ENCODE measurements at places on chromosomes 4 and X.

DNA sequence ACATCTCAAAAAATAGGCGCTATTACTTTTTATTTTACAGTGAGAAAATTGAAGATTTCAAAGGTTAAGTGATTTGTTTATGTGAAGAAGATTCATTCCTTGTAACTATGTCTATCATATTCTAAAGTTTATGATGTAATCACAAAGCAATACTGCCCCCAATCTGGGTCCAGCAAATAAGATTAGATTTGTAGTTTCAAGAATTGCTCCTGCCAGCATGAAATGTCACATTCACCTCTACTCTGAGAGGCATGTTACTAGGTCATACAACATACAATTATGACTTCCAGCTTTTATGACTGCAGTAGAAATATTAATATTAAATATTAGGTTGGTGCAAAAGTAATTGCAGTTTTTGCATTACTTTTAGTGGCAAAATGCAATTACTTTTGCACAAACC is 976.2 kb downstream of the FSTL5 start:
- no peak for DNase-seq

DNA sequence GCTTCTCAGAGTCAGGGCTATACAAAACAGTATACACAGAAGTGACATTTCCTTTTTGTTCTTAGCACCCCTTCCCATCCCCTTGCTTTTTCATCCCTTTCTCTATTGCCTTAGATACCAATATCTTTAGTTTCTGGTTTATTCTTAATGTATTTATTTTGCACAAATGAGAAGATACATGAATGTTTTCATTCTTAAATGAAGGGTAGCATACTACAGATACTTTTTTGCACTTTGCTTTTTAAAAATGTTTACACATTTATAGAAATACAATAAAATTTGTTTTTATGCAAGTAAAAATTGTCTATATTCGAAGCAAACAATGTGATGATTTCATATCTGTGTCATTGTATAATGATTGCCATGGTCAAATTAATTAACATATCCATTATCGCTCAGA is 33.1 kb downstream of the TSPAN7 start:
- no peak for DNase-seq

GRCh38 chr4:53441564-53441963 is 64.1 kb downstream of the FIP1L1 start:
- no peak for DNase-seq

DNA sequence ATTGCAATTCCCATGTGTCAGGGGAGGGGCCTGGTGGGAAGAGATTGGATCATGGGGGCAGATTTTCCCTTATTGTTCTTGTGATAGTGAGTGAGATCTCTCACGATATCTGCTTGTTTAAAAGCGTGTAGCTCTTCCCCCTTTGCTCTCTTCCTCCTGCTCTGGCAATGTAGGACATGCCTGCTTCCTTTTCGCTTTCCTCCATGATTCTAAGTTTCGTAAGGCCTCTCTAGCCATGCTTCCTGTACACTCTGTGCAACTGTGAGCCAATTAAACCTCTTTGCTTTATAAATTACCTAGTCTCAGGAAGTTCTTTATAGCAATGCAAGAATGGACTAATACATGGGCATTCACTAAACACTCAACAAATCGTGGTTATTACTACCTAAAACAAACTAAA is 37.2 kb upstream of the PAPSS1 start:
- no peak for DNase-seq

GRCh38 chrX:47707031-47707780 is 48.2 kb upstream of the UXT start:
- no peak for DNase-seq

DNA sequence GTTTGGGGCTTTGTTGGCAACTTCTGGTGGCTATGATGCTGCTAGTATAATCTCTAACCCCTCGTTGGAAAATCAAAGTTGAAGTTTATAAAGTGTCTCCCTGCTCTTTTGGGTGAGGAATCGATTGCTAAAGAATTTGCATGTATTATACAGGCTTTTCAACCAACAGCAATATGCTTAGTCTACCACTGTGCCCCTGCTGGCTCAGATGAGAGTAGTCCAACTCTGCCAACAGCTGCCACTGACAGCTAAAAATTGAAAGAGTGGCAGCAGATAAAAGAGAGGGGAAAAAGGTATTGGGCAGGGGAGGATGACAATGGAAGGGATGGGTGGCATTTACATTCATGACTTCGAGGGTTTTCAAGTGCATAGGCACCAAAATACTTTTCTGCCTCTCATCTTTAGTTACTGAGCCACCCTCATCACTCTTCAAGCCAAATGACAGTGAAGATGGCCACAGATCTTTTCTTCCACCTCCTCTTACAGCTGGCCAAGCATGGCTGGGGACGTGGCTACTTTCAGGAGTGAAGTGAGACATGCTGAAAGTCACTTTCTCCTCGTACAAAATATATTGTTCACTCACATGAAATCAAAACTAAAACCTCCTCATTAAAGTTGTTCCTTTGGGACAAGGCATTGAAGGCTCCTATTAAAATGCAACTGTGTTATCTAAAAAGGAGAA is 2.7 kb upstream of the GRIA3 start:
- DNase-seq = no peak

- no peak for DNase-seq
Observed at GRCh38 chr4:156303708-156304107, 350.0 kb upstream of the CTSO start.

DNA sequence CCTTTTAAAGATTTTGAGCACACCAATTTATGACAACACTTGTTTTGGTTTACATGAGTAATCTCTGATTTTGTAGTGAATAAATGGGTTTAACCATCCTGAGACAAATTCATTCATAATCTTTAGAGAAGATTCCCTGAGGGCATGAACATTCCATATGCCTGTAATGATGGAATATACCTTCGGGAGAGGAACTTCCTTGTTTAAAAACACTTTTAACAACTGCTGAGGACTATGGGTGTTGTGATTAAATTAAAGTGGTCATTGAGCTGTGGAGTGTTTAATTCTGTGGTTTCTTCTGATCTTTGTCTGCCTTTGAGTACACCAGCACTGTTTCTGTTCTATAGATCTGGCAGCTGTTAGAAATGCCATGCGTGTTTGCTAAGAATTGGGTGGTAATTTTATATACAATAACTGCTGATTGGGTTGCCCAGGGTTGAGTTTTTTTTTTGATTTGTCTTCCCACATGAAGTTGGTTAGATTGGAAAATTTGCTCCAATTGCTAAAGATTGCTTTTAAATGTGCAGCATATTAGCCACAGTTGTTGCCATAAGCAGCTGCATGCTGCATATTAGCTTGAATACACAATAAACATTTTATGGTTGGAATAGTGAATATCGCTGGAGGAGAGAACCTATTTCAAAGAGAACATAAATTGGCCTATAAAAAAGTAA is 86.8 kb downstream of the DCLK2 start:
- no peak for DNase-seq

DNA sequence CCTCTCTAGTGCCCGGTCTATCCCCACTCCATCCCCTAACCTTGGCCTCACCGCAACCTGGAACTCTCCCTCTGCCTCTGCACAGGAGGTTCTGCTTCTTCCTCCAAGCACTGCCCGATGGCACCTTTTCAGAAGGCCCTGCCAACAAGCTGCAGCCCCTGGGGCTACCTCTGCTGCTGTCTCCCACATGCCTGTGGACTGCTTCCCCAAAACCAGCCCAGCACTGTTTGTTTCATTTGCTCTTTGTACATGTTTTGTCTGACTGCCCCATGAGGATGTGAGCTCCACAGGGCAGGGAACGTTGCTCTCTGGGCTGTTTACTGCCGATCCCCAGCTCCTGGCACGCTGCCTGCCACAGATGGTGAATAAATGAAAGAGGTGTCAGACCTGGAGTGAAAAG is 85.4 kb downstream of the INTS6L start:
- DNase-seq = no peak

GRCh38 chrX:121052122-121052521 is 4.7 kb downstream of the GLUD2 start:
- DNase-seq = no peak

DNA sequence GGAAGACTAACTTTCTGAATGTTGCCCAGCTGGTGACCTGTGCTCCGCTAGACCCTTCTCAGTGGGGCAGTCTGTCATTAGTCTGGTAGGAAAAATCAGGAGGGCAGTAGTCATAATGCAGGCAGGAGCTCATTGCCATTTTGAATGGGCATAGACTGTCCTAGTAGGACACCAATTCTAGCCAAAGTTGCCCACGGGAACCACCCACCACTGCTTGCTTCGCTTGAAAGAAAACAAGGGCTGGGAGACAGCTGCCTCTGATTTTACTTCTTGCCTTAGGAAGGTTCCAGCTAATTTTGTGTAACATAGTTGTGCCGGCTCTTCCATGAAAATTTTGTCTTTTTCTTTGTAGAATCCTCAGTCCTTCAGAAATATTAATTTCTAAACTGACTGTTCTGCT is 23.3 kb downstream of the HOPX start:
- DNase-seq = no peak

- DNase-seq = no peak
Observed at GRCh38 chrX:108590496-108590895, 145.9 kb downstream of the IRS4 start.

- no peak for DNase-seq
Observed at GRCh38 chrX:54178100-54178940, 4.7 kb downstream of the FAM120C start.

DNA sequence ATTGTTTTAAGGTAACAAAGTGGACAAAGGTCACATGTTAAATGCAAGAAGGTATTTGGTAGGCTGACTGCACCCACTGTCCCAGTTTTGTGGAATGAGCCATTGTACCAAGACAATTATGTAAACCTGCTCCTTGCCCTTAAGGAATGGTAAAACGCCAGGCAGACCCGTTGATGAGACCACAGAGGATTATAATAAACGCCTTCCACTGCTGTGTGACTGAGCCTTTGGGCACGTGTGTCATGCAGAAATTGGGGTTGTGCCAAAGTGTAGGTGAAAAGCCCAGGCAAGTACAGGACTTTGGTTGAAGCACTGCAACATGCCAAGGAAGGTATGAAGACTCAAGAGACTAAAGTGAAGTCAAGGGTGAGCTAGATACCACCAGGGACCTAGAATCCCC is 59.7 kb downstream of the LRRC66 start:
- DNase-seq = no peak

- DNase-seq = no peak
Observed at GRCh38 chr4:175427751-175428150, 384.3 kb downstream of the GPM6A start.

DNA sequence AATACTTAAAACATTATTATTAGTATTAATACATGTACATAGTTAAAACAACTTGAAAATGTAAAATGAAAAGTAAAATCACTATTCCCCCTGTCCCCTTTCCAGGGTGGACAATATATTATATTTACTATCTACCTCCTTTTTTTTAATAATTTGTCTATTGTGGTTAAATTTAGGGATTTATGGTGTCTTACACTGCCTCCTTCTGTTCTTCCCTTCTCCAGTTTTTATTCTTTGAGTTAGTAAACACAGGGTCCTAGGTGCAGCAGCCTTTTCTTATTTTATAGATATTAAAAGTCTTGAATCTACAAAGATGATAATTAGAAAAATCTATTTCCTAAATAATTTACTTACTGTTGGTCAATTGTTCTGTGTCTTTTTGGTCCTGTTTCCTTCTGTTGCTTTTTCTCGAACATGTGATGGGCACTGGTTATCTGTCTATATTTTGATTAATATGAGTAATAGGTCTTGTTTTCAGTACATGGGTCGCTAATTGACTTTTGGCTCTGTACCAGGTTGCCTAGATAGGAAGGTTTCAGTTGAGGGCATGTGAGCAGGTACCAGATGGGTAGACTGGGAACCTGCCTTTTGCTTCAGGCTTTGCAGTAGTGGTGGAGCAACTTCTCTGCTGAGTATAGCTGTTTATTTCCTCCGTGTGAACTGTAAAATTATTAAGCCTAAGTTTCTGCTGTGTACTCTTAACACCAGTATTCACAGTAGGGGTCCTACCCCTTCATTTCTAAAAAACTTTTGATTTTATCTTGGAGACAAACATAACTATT is 1.1 kb downstream of the NUDT9 start:
- DNase-seq = no peak
